G401 (cell line): ENCODE measurements at places on chromosomes 5 and 9. TPM values are rescaled to one million over a fixed set of nuclear protein-coding genes. Genes with fewer than 3 reads are reported as not detected.

Gene GRAMD2B
- 0.31 and 3.7 TPM in 2 replicates for total RNA-seq

Gene PCDH1
- total RNA-seq, result 1.2 and 1.8 TPM in 2 replicates

Gene C5orf46
- not detected in 2 replicates for total RNA-seq

Gene LRRC14B
- total RNA-seq, result not detected in 2 replicates

Gene GHR
- total RNA-seq, result not detected in 2 replicates

Gene FBP2
- 0.14 TPM in 1 of 2 replicates, not detected in the other for total RNA-seq

Gene FOXD4L6
- not detected in 2 replicates for total RNA-seq

Gene PCDHA9
- total RNA-seq, result not detected in 2 replicates

Gene PCDHGC3
- 1.0 and 7.7 TPM in 2 replicates for total RNA-seq

Gene C6
- not detected in 2 replicates for total RNA-seq

Gene TSSK1B
- not detected in 2 replicates for total RNA-seq

Gene DBH
- not detected in 2 replicates for total RNA-seq

Gene IFNA21
- total RNA-seq, result not detected in 2 replicates

Gene PGGT1B
- total RNA-seq, result 5.6 and 9.3 TPM in 2 replicates

Gene ARSK
- 4.5 and 11.0 TPM in 2 replicates for total RNA-seq

Gene PDZD2
- 4.6 and 9.3 TPM in 2 replicates for total RNA-seq

Gene TLX3
- not detected in 2 replicates for total RNA-seq

Gene ANKRD20A1
- total RNA-seq, result 0.41 TPM in 1 of 2 replicates, not detected in the other

Gene C5
- total RNA-seq, result 15.6 and 20.7 TPM in 2 replicates

Gene CEP78
- 86.5 and 109 TPM in 2 replicates for total RNA-seq

Gene SLCO6A1
- not detected in 2 replicates for total RNA-seq

Gene NTMT1
- 107 and 123 TPM in 2 replicates for total RNA-seq

Gene FAM200C
- total RNA-seq, result 4.9 and 5.2 TPM in 2 replicates

Gene C5orf22
- 5.4 and 6.3 TPM in 2 replicates for total RNA-seq

Gene TEK
- total RNA-seq, result not detected in 2 replicates

Gene IL5
- not detected in 2 replicates for total RNA-seq

Gene CDX1
- not detected in 2 replicates for total RNA-seq

Gene ANKRD55
- not detected in 2 replicates for total RNA-seq
